ENCODE measurements at places on chromosomes 12 and 14.

DNA sequence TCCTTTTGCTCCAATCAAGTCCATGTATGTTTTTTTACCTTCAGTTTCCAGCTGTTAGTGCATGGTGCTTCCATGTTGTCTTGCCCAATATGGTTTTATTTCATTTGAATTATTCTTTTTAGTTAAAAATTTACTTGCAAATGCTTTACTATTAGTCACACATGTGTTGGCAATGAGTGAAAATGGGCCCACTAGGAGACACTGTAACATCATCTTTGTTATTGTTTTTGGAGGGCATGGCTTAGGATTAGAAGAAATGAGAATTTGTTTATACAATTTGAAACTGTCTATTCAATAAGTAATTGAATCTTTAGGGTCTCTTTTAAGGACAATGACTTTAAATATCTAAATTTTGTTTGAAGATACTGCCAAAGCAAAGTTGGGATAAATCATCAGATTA lies 133.7 kb downstream of the BRMS1L start:
- DNase-seq: no peak

DNA sequence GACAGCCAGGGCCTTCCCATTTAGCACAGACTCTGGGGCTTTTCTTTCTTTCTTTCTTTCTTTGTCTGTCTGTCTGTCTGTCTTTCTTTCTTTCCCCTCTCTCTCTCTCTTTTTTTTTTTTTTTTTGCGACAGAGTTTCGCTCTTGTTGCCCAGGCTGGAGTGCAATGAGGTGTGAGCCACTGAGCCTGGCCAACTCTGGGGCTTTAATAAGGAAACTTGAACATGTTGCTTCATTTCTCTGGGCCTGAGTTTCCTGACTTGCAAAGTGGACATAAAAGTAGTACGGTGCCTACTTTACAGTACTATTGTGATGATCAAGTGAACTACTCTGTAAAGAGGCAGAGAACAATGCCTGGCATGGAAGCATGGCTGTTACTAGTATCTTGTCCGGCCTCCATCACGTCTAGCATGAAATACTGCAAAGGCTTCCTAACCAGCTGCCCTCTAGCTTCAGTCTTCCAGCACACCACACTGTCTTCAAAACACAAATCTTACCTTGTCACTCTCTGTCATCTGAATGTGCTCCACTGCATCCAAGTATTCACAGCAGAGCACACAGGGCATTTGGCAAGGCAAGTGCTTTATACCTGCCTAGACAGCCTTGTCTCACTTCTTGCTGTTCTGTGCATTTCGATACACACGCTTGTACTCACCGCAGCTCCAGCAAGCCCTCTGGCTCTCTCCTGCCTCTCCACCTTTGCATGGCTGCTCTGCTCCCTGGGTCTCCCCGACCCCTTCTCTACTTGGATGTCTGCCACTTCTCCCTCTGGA lies 96.7 kb downstream of the IRF2BPL start:
- no peak for DNase-seq

DNA sequence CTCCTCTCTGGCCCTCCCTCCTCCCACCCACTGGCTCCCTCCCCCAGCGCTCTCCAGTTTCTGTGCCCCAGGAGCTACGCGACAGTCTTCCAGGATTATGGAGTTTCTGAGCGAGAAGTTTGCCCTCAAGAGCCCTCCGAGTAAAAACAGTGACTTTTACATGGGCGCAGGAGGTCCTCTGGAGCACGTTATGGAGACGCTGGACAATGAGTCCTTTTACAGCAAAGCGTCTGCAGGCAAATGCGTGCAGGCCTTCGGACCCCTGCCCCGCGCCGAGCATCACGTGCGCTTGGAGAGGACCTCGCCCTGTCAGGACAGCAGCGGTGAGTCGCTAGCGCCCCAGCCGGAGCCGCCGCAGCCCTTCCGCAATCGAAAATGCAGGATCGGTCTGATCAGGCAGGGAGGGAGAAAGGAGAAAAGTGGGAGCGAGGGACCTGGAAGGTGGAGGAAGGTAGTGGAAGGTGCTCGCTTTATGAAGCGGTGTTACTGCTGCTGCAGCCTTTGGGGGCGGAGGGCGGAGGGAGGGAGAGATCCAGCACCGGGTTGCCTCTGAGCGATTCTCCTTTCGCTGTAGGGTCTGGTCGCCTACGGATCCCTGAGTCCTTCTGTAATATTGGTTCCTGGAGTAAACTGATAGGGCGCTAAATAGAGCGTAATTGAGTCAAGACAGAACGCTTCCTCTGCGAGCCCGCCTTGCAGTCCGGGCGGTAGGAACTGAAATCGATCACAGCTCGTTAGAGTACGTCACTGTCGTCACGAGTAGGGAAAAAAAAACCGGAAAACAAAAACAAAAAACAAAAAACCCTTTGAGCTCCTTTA lies at the start of gene ALX1:
Gene ALX1 (plus strand): TSS at position 56 of the 819 bp plus-strand sequence. CDS start 42 bp downstream, at position 98.
- DNase-seq: no peak

GRCh38 chr14:69366761-69367160 lies 31.3 kb downstream of the ERH start:
- no peak for DNase-seq

DNA sequence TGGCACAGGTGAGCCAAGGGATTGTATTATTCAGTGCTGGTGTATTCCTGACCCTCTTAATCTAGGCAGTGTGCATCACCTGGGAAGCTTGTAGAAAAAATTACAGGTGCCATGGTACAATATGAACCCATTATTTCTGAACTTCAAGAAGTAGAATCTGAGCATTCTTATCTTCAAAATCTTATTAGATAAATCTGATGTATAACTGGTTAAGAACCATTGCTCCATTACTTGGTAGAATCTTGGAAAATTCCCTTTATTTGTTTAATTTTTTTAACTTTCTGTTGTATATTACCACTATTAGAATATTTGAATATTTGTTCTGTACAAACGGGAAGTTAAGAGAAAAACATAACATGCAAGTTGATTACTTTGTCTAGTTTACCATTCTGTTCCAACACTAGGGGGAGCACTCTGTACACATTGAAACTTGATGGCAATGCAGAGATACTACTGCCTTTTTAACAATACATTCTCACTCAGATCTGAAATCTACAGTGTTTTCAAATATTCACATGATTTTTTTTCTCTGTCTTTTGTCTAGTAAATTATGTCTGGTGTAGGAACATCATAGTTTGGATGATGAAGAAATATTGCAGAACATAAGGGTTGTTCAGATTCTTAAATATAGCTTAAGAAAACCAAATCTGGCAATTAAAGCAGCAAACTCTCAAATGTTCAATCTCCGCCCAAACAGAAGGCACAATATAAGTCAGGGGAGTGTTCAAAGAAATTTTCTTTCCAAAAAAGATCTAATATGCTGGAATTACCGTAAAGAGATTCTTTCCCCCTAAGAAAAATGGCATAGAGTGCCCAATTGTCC lies 196.6 kb downstream of the PCNX1 start:
- no peak for DNase-seq

DNA sequence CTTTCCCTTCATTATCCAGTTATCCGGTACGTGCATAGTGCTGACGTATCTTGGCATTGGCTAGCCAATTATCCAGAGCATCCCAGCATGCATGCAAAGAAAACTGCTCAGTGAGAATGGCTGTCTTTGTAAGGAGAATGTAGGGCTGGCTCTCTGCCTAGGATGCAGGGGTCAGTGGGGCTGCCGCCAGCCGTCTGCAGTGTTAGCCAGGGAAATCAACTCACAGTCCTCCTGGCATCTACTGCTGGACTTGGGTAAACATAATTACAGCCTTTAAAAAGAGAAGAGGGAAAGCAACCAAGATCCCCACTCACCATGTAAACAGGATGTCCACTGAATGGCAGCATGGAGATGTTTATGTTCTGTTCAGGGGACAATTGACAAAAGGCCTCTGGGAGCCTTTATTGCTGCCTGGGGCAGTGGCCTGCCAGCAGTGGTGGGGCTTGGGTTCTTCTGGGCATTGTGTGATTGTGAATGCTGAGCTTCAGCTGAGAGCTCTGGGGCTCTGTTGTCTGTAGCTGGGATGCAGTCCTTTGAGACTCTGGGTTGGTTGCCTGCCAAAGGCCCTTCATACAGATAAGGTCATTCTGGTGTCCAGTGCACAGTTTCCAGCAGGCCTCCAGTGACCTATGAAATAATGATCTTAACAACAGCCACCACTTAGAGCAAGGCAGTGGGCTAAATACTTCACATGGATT lies 121.8 kb downstream of the TBC1D30 start:
- no peak for DNase-seq

DNA sequence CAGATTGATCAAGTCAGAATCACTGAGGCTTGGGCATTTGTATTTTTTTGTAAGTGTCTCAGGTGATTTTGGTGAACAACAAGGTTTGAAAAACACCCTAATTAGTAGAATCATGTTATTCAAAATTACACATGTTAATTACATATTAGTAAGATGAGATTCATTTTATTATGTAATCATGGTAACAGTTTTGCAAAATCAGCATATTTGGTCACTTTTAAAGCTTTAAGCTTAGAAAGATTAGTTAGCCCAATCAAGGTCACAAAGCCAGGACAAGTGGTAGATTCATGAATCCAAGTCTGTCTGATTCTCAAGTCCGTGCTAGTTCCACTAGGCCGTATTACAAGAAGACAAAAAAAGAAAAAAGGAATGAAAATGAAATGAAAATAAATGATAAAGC lies 218.4 kb upstream of the FAR2 start:
- no peak for DNase-seq

Data from activated CD4-positive, alpha-beta T cell treated with anti-CD3 and anti-CD28 coated beads, Interleukin-2, amount 50 U/mL, for 48 hours (primary cell).